Stimulated activated CD4-positive, alpha-beta T cell treated with anti-CD3 and anti-CD28 coated beads, TNF-alpha, amount 100 ng/mL, for 48 hours (primary cell): ENCODE measurements at places on chromosomes 4 and X.

DNA sequence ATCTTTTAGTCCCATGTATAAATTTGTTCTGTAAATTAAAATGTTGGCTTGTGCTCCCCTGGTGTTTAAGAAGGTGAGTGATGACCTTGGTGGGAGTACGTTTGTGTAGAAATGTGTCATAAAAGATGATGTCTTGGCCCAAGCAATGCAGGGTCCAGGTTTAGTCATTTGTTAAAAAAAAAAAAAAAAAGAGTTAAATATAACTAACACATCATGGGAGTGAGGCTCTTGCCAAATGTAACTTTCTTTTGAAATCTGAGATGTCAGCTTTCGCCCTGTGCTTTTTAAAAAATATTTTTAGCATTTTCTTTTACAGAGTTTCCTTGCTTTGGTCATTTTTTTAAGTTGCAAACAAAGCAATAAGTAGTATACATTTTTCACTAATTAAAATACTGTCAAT, 135.6 kb downstream of the FBXO8 start:
- no peak for DNase-seq

GRCh38 chr4:110002326-110002725, 89.6 kb downstream of the EGF start:
- no peak for DNase-seq

DNA sequence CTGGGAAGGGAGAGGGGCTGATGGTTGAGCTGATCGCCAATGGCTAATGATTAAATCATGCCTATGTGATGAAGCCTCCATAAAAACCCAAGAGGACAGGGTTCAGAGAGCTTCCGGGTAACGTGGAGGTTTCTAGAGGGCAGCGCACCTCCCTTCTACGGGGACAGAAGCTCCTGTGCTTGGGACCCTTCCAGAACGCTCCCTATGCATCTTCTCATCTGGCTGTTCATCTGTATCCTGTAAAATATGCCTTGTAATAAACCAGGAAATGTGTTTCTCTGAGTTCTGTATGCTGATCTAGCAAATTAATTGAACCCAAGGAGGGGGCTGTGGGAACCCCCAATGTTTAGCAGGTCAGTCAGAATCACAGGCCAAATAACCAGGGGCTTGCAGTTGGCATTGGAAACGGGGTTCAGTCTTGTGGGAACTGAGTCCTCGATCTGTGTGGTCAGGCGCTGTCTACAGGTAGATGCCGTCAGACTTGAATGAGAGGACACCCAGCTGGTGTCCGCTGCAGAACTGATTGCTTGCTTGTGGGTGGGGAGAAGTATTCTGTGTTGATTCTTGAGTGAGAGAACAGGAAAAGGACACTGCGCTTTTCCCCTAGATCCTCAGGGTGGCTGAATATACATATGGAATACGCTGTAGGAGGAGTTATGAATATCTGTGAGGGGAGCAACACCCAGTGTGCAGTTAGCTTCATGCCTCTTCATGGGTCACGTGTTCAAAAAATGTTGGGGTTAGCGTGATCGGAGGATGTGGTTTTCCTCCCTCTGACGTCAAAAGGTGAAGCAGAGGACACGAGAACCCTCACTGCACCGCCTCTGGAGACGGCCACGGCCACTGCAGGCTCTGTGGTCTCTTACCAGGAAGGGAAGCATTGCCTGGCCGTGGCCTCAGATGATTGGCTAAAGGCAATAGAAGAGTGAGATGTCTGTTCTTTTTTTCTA, 29.2 kb downstream of the HTT-AS start:
- DNase-seq = no peak

GRCh38 chr4:142150483-142150882, 514.1 kb downstream of the IL15 start:
- no peak for DNase-seq

- DNase-seq = no peak
Measured at GRCh38 chr4:5157791-5158770, 106.8 kb downstream of the STK32B start.

DNA sequence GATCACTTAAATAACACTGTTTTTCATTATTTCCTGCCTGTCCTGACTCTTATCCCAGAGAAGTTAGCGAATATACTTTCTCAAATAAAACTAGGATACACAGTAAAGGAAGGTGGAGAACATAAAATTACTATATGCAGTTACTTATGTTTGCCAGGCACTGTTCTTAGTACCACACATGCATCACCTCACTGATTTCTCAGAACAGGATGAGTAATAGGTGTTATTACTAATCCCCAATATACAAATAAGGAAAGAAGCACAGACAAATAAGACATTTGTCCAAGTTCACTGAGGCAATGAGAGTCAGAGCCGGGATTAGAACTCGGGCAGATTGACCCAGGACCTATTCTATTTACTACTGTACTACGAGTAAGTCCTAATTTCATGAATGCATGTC, 91.7 kb downstream of the CORIN start:
- DNase-seq = no peak
